NCI-H187 (cell line): ENCODE measurements at places on chromosomes 2 and 18.

GRCh38 chr2:229733611-229734245, 19.4 kb upstream of the DNER start:
- no peak for DNase-seq

GRCh38 chr2:129490641-129491040, 488.8 kb upstream of the RAB6C start:
- no peak for DNase-seq

GRCh38 chr2:19861813-19862212, 40.0 kb downstream of the TTC32 start:
- no peak for DNase-seq

- no peak for DNase-seq
These were observed 191.1 kb downstream of the CDH2 start for GRCh38 chr18:27985832-27986231.

DNA sequence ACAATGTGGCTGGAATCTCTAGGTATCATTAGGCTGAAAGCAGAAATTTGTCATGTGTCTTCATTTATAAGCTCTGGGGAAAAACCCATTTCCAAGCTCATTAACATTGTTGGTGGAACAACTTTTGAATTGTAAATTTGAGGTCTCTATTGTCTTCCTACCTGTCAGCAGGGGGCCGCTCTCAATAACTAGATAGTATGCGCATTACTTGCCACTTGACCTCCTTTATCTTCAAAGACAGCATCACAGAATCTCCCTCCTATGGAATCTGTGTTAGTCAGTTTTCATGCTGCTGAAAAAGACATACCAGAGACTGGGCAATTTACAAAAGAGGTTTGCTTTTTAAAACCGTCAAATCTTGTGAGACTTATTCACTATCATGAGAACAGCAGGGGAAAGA, 223.1 kb downstream of the CALCRL start:
- DNase-seq, result no peak

DNA sequence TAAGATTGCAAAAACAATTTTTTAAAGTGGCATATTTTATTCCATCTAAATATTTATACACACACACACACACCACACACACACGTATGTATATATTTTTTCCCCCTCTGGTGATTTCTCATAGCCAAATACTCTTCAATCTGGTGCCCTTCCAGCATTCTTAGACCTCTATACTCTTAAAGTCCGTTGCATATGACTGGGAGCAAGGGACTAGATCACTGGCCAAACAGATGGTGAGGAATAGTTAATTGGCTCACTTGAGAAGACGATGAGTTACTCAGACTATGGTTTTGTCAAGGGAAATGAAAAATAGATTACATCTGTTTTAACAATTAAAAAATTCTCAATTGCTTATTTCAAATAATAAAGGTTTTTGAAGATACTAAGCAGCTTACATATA, 512.5 kb upstream of the LRRTM4 start:
- DNase-seq, result no peak

DNA sequence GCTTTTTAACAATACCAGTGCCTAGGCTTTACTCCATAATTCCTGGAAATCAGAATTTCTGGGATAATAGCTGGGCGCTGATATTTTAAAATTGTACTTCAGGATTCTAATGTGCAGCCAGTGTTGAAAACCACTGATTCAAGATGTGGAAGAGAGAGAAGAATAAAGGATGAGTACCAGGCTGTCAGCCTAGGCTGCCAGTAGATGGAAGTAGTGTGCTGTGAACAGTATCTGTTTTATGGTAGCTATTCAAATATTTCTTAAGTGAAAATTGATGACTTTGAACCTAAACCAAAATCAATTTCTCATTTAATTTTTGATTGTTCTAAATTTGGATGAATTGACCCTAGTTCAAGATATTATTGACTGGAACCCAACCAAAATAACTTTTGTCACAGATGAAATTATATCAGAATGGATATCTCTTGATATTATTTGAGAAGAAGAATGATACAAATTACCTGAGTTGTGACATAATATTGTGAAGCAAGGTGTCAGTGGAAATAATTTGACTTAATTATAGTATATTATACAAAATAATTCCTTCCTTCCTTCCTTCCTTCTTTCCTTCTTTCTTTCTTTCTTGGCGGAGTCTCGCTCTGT, 88.0 kb downstream of the COMMD1 start:
- DNase-seq, result no peak

DNA sequence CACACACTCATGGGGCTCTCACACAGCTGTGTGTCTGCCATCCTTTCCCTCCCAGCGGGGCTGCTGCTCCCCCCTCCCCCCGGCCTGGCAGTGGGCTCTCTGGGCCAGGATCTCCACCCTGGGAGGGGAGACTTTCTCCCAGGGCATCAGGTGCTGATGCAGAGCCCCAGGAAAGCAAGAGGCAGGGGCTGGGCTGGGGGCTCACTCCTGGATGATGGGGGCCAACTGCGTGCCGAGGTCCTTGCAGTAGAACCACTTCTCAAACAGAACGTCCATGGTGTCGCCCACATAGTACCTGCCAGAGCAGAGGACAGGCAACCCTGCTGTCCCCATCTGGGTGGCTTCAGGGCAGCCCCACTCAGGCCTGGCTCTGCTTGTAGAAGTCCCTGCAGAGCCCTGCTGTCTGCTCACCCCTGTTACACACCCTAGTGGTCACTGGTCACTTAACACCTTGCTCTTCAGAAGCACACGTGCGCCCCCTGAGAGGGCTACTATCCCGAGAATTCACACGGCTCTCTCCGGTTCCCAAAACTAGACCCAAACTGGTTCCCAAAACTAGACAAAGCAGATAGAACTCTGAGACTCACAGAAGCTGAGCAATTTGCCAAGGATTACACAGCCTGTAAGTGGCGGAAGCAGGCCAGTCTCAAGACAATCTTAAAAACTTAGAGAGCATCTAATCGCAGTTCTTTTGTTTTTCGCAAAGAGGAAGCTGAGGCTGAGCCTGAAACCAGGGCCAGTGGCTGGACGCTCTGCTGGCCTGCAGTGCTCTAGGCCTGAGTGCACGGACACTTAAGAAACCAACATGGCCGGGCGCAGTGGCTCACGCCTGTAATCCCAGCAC, 6.6 kb upstream of the OXER1 start:
- DNase-seq, result no peak

DNA sequence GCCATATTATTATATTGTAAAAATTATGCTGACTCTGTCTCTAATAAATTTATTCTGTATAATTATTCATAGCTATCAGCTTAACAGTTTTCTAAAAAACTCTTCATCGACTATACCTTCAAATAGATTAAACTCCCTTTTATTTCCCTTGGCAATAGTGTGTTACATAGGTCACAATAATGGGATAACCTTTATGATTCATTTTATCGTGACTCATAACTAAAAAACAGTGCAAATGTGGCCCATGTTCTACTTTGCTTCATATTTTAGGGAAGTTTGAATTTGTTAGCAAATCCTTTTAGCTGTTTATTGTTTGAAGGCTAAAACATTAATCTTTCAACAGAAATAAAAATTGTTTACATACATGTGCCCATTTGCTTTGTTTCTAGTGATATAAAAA, 783.2 kb upstream of the CDH2 start:
- no peak for DNase-seq

DNA sequence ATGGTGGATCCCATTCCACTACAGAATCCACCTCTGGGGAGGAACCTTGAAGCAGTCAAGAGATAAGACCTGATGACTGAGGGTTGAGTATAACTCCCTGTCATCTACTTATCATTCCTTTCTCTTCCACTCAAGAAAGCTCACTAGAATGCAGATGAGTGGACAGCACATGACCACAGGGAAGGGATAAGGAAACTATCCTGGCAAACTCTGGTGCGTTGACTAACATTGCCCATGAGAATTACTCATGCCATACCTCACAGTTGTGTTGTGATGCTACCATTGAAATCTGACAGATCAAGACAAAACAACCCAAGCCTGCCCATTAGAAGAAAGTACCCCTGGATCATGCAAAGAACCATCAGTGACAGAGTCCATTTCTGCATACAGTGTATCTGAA, 26.5 kb downstream of the SLC16A14 start:
- DNase-seq, result no peak

DNA sequence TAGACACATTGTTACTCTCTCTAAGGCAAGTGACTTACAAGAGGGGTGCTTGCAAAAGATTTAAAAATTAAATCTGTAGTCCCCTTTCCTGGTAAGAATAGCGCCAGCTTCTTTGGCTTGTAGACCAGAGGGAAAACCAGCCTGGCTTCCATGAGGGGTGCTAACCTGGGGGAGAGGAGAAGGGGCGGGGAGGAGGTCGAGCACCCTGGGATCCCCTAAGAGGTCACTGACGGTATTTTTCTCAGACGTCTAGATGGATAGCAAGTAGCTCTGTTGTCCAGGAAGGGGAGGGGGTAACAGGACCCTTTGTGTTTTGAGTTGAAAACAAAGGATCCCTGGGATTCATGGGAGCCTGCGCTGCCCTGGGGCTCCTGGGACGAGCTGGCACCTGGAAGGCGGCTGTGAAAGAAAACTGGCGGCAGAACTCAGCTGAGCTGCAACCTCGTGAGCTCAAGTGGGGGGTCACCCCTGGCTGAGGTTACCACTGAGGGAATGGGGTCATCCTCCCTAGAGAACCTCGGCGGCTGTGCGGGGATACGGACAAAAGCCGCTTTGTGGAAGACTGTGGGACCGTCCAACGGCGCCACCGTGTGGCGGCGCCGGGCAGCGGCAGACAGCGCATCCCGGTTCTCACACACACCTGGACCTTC, 37.8 kb upstream of the MRPL19 start:
- peak; percentile 7 for DNase-seq

- no peak for DNase-seq
These were observed 88.2 kb downstream of the PLB1 start for GRCh38 chr2:28583899-28584553.

DNA sequence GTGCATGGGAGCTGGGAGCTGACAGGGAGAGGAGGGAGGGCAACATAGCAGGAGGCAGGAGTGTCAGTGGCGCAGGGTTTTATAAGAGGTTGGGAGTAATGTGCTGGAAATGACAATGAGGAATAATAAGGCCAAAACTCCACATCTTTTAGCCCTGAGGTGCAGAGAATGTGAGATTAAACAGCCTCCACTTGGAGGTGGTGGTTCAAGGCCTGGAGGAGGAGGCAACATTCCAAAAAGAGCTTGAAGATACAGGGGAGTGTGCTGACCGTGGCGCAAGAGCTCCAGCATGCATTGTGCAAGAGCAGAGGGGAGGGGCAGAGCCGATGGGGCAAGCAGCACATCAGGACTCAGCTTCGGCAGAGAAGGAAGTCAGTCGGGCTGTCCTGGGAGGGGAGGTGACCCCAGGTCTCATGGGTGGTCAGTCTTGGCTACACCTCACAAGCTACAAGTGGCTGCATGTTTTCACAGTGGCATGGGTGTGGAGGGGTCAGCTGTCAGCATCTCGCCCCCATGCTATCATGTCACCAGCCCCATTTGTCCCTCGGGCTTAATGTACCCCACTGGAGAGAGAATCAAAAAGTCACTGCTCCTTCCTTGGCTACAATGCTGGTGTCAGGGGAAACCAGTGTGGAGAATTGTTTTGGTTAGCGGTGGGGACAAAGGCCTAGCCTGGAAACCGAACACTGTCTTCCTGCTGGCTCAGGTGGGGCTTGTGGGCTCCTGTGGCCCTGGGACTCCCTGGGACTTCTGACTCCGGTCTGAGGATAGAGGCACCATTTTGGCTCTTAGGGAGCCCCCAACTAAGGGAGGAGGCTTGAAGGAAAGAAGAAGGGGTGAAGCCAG, 208.0 kb downstream of the ZFP36L2 start:
- no peak for DNase-seq

GRCh38 chr2:74821177-74822126, 12.5 kb upstream of the HK2 start:
- DNase-seq, result no peak

GRCh38 chr2:24717263-24717951, 75.8 kb downstream of the PTRHD1 start:
- DNase-seq, result no peak

DNA sequence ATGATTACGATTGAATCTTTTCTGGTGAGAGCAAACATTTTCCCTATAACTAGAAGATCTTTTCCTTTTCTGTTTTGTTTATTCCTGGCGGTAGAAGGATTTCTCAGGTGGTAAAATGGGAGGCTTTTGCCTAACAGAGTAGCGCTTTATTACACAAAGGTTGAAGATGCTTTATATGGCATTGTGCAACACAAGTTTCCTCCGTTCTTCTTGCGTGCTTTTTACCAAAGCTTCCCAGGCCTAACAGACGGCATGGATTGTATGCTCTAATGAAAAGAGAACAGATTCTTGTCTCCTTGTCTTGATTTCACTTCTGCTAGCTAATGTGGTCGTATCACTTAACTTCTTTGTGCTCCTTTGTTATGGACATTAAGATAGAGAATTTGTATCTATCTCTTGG, 43.8 kb downstream of the MYO1B start:
- DNase-seq, result no peak

- no peak for DNase-seq
These were observed 13.7 kb upstream of the TTC39C start for GRCh38 chr18:24000613-24001490.

DNA sequence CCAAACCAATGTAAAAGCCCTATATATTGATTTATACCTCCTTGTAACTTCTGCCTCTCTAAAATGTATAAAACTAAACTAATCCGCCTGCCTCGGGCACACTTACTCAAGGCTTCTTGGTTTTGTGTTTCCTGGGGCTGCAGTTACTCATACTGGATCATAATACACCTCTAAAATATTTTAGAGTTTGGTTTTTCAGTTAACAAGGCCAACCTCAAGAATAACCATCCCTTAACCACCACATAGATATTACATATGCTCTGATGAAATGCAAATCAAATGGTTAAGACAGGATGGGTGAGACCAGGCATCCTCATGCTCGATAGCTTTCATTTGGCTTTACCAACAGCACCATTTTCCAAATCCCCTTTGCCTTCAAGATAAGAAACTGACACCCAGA, 46.4 kb downstream of the UXS1 start:
- no peak for DNase-seq

- DNase-seq, result no peak
These were observed 57.1 kb upstream of the CD28 start for GRCh38 chr2:203649176-203649814.

- no peak for DNase-seq
These were observed 217.8 kb upstream of the REV1 start for GRCh38 chr2:99707592-99707991.

DNA sequence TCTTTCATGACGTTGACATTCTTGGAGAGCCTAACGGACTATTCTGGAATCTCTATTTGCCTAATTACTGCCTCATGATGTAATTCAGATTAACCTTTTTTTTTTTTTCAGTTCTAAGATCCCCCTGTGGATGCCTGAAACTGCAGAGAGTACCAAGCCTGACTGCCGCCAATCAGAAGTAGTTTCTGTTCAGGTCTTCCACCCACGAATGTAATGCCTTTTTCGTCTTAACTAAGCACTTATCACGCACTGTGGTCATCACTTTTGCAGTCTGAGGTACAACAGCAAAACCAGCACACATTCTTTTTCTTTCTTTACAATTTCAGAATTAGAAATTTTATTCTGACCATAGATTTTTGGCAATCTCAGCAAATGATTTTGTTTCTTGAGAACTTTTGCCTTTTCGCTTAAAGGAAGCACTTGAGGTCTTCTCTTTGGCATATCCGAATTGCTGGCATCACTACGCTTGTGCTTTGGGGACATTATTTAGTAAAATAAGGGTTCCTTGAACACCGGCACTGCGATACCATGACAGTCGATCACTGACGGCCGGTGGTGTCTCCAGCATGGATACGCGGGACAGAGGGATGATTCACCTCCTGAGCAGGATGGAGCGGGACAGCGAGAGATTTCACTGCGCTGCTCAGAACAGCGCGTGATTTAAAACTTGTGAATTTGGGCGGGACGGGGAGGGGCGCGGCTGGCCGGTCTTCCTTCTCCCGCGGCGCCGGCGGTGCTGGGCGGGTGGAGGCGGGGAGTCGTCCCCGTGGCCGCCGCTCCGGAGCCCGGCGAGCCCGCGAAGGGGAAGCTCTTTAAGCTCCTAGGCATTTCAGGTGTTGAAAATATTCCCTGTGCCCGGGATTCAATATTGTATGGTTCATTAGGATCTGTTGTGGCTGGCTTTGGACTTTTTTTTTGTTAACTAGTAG, 32.0 kb upstream of the GPR55 start:
- no peak for DNase-seq
